Activated CD4-positive, CD25-positive, alpha-beta regulatory T cell treated with anti-CD3 and anti-CD28 coated beads, Interleukin-2, amount 50 U/mL, for 72 hours (primary cell): ENCODE measurements at places on chromosomes 4 and X.

DNA sequence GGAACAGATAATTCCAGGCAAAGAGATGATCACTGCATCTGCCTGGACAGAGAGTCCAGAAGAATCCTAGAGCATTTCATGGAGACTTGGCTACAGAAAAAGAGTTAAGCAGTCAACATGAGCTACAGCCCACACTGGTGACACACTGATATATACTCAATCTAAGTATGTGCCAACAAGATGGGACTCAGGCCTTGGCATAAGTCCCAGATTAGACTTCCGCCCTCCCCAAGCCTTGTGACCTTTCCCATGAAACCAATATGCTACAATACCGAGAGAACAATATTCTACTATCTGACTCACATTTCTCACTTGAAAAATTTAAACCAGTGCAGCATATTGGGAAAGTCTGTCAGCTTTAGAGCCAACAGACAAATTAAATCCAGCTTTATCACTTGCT is 65.7 kb upstream of the SLITRK2 start:
- no peak for DNase-seq

DNA sequence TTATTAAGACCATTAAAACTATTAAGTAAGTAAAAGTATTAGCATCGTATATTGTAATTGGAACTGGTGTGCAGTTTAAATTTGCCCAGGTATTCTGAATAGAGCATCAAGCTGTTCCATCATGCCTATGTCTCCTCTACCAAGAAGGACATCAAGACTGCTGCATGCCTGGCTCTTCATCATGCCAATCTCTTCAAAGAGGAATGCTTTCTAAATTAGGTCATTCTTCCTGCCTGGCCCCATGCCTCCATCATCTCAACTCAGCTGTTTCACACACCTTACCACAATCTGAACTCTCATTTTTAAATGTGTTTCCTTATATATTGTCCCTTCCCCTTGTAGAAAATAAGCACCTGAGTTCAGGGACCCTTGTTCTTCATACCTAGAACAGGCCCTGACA is 270.5 kb upstream of the PPARGC1A start:
- no peak for DNase-seq

- DNase-seq: no peak
These were observed 103.1 kb downstream of the PHEX start for GRCh38 chrX:22135171-22135711.

DNA sequence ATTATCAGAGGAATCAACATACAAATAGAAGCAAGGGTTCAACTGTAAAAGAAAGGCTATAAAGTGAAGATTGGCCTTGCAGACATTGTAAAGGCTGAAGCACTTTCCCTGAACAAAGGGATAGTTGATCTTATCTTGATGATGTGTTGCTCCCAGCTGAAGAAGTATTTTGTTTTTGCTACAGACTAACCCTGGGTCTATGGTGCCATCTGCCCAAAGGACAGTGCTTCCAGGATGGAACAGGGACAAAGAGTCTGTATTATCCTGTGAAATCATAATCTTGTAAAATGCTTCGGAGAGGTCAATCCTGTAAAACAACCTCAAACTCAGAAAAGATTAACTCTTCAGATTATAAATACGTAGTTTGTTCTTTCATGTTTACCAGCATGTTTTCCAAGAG is 251.7 kb upstream of the ANKRD50 start:
- no peak for DNase-seq

DNA sequence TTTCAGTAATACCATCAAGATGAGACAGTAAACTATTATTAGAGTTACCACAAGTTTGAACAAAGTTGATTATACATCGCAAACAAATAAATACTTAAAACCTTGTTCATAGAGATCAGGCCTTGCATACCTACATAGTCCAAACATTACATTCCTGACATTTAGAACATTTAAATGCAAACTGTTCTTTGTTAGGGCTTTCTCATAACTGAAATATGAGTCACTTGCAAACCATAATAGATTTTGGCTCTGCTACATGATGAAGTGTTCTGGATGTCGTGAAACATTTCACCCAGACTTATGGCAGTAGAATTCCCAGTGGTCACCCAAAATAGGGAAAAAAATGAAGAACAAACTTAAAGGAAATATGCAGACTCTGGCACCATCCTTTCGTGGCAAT is 75.0 kb downstream of the FAT4 start:
- no peak for DNase-seq

GRCh38 chr4:189613207-189613606 is 327.5 kb upstream of the FRG1 start:
- no peak for DNase-seq

DNA sequence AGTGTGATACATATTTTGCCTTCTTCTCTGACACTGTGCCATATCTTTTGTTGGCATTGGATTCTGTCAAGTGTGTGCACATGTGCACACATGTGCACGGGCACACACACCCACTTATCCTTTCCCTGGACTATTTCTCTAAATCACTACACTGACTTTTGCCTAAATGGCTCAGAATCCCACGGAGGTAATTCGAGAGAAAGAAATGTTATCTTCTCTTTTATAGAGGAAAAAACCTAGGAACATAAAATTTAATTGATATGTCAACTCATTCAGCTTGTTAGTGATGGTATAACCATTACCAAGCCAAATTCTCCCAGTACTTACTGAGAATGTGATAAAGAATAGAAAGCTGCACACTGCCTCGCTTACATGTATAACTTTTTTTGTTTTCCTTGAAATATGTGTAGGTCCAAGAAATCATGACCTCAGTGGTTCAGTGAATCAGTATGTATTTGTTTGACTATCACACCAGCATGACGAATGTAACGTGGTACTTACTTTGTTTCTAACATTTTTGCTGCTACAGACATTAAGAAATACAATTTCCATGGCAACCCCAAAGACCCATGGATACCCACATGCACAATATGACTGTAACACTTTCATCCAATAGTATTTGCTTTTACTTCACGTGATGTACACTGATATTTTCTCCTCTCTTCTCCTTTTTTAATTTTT is 163.0 kb downstream of the PCDH7 start:
- DNase-seq: no peak

GRCh38 chr4:130814896-130815295 is 1718.9 kb downstream of the C4orf33 start:
- DNase-seq: no peak

DNA sequence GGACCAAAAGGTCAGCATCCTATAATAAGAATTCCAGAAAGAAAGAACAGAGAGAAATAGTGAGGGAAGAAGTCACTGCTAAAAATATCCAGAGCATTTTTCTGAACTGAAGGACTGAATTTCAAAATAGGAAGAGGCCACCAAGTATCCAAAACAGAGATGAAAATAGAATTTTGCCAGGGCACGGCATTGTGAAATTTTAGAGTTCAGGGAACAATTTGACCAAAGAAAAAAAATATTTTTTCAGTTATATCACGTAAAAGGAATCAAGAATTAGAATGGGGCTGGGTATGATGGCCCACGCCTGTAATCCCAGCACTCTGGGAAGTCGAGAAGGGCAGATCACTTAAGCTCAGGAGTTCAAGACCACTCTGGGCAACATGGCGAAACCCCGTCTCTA is 65.4 kb downstream of the FGFBP1 start:
- DNase-seq: no peak

- no peak for DNase-seq
These were observed 92.2 kb upstream of the SPRY1 start for GRCh38 chr4:123304151-123304964.

GRCh38 chrX:124641737-124642491 is 295.6 kb downstream of the SH2D1A start:
- DNase-seq: no peak

DNA sequence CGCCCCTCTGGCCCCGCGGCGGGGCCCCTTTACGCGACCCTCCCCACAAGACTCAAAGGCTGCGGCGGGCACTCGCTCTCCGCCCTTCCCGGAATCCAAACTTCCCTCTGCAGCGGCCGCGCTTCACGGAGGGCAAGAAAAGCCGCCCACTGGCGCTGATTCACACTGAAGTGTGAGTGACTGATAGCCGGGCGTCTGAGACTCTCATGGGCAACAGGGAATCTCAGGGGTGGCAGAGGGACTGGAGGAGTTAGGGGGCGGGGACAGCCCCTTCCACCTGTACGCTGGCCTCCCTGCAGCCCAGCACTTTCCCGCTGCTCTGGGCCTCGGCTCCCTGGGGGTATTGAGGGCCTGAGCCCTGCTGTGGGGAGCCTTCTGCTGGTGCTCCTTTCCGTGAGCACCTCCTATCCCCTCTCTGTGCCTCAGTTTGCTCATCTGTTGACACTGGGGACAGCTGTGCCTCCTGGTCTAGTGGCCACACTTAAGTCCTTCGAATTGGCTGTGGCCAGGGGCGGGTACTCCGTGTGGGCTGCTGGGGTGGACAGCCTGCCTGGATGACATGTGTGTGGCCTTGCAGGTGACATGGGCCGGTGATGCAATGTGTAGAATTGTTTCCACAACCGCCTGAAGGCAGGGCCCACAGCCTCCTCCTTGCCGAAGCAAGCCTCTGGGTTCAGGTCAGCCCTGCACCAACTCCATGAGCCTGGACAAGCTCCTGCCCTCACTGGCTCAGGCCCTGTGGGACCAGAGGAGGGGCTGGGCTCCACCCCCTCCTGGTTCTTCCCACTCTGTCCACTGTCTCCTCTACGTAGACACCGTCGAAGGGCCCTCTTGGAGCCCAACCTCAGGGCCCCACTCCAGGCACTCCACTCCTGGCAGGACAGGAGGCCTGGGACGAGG is 951 bp downstream of the SH3BP2 start:
- DNase-seq: peak; percentile 56

- DNase-seq: no peak
These were observed 6.5 kb upstream of the MRPL1 start for GRCh38 chr4:77856152-77856551.

DNA sequence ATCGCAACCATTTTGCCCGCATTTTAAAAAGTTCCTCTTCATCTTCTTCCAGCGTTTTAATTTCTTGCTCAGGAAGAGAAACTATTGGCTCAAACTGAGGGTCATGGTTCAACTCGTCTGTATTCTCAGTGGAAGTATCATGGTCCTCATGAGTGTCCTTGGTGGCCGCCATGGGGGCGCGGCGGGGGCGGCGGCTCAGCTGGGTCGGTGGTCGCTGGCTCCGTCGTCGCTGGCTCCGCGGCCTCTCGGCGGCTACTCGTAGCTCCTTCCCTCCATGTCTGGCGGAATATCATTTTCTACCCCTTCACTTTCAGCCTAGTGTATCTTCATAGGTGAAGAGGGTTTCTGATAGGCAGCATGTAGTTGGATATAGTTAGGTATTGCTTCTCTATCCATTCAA is 492.0 kb upstream of the MAGEB18 start:
- DNase-seq: no peak

GRCh38 chr4:152696764-152697261 is 17.0 kb upstream of the TMEM154 start:
- peak; percentile 40 for DNase-seq

DNA sequence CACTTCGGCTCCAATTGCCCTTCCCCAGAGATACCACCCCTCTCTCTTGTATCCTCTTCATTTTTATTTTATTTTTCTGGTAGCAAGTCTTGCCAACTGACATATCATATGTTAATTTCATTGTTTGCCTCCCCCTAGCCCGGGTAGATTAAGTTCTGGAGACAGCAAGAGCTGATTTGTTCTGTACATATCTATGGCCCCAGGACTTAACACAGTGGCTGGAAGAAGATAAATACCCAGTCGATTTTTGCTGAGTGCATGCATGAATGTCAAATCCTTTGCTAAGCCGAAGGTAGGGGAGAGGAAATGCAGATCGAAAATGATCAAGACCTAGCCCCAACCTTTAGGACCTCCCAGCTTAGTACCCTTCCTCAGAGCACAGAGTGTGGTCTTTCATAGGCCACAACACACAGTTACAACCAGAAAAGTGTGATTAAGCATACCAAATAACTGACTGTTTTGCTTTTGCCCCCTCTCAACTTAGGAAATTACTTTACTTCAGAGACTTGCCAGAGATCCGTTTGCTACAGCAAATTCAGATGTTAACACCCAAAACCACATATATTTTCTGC is 58.7 kb upstream of the KLF3 start:
- DNase-seq: no peak

DNA sequence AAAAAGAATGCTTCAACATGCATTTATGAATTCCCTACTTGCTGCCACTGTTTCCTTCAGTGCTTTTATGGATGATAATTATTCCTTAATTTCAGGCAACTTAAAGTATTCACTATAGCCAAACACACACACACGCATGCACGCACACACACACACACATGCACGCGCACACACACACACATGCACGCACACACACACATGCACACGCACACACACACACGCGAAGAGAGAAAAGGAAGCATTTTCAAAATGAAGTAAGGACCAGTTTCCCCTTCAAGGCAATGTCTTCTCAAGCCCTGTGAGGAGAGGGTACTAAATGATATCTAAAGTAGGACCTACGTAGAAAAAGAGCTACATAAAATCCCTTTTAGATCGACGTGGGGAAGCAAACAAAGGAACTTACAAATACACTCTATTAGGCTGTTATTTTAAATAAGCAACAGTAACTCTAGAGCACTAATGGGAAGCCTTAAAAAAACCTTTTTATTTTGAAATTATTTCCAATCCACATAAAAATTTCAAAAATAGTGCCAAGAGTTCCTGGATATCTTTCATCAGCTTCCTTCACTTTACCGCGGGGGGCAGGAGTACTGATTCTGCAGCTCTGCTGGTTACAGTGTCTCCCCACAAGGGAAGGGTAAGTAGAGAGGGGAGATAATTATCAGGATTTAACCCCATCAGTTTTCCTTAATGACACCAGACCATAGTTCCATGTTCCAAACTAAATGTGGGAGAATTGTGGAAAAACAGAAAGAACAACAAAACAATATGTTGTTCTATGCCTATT is 13.7 kb downstream of the IRF2 start:
- no peak for DNase-seq

DNA sequence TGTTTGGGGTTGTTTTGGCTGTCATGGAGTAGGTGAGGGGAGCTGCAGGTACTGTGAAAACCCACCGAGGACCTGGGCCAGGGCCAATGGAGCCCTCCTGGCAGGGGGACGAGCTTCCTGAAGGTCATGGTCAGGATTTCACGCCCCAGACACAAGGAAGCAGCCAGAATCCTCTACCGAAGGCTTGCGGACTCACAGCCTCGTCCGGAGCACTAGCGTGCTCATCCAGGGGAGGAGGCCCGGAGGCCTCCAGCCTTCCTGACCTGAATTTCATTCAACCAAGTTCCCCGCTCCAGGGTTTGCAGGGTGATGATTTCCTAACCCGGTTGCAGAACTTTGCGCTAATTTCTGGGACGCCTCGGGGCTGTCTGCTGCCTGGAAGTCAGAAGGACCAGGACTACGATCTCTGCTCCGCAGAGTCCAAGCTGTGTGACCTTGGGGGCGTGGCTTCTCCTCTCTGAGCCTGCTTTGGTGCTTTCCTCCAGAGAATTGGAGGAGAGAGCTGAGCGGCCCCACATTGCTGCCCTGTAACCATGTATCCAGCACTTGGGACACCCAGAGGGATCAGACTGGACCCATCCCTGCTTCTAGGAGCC is 56.2 kb upstream of the ADRA2C start:
- DNase-seq: no peak

- DNase-seq: no peak
These were observed 152.6 kb upstream of the HAND2 start for GRCh38 chr4:173682609-173683008.

- no peak for DNase-seq
These were observed 497 bp upstream of the THAP9 start for GRCh38 chr4:82900066-82900410.
